Hematopoietic multipotent progenitor cell treated with erythropoietin and hydrocortisone succinate and interleukin-3 and kit ligand, for 6 days (in vitro differentiated cells): ENCODE measurements at places on chromosomes 13 and 19.

- DNase-seq, result no peak
Observed at GRCh38 chr19:55188625-55189024, 8.5 kb upstream of the SYT5 start.

- DNase-seq, result peak; percentile 19
Observed at GRCh38 chr13:110528371-110528770, 33.2 kb downstream of the RAB20 start.

DNA sequence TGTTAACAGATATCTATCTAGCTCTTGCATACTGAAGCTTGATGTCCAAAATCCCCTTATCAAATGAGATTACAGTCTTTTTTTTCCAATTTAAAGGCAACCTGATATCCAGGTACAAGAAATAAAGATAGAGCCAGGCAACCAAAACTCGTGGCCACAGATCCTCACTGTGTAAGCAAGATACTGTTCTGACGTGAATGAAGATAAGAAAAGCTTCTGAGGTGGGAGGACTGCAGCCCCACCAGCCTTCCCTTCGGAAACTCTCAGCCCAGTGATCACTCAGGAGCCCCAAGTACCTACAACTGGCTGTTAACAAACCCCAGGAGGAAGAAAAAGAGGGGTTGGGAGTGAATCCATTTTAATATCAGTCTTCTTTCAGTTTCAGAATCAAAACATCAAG, 191.6 kb downstream of the EFNB2 start:
- DNase-seq, result no peak

DNA sequence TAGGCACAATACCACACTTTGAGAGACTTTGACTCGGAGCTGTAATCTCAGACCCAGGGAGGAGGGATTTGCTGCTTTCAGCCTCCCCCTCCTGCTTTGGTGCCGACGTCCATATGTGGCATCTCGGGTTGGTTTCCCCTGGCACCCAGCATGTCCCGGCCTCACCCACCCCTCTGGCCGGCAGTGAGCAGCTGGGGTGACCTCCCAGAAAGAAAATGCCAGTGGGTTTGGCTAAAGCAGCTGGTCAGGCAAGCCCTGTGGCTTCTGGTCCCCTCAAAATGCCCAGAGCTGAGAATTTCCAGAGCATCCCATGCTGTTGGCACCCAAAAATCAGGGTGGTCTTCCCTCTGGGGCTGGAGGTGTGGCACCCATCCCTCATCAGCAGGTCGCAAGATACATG, 34.1 kb downstream of the INSR start:
- no peak for DNase-seq

DNA sequence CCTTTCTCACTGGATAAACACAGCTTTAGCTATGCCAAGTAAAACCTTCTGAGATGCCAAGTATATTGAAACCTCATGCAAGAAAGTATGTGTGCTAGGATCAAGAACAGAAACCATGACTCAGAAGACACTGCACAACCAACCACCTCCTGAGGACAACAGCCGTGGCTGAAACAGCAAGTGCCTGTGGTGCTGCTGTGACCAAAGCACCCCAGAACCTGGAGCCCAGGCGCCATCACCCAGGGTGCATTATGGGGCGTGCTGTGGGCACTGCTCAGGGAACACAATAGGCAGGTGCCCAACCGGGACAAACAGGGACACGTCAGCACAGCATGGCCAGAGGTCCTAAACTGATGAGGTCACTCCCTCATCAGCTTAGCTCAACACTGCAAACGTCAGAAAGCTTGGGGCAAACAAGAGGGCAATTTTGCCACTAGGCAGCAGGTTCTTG, 101.3 kb upstream of the SLC15A1 start:
- no peak for DNase-seq

- DNase-seq, result peak; percentile 20
Observed at GRCh38 chr13:59356607-59357006, 807.1 kb downstream of the DIAPH3 start.

DNA sequence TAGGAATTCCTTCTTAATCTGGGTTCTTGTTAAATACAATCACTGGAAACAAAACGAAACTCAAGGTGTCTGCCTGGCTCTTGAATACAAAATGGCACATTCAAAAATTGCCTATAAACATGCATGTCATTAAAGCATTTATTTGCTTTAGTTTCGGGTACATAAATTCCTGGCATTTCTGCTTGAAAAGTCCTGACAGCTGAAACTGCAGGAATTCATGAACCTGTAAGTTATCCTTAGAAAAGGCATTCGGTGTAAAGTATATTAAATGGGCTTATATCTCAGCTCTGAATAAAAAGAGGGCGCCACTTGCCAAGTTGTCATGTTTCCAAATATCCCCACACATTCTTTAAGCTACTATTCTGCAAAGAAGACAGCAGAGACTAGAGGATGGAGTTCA, 32.9 kb downstream of the RXFP2 start:
- no peak for DNase-seq

- DNase-seq, result no peak
Observed at GRCh38 chr13:29039212-29039611, 219.1 kb downstream of the MTUS2 start.

DNA sequence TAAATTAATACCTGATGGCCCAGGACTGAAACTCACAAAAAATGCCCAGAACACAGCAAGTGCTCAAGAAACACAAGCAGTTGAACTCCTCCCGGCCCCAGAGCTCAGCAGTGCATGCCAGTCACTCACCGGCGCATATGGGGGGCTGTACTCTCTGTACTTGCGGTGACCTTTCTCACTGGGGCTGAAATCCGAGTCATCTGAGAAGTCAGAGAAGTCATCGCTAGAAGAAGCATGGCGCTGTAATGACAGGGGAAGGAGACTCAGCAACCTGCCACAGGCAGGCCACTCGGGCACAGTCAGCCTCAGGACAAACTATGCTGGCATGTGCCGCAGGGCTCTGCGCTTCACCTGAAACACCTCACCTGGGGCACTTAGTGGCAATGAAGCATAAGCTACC, 19.7 kb downstream of the ZC3H4 start:
- DNase-seq, result no peak

GRCh38 chr13:31739226-31739625, at the start of gene RXFP2:
TSS of gene RXFP2 (plus strand) at chr13:31739526. CDS start at chr13:31739613, 87 bp downstream.
- DNase-seq, result no peak

DNA sequence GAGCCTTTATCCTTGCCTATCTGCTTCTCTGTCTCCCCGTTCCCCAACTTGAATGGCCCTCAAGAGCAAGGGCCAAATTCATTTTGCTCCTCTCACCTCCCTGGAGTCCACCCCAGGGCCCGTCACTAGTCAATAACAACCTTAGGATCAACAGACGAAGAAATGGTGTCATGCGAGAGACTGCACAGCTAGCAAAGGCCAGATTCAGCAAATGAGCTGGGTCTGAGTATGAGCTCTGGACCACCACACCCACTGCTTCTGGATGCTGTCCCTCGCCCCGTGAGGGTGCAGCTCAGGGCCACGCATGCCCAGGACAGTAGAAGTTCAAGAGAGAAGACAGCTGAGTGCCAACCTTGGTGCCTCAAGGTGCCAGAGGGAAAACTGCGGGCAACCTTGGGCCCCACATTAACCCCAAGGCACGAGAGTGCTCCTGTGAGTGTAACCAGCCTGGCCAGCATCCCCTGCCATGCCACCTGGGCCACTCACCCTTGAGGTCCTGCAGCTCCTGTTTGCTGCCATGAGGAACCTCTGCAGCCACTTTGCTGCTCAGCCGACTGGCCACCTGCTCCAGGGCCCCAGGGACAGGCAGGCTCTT, 11.8 kb upstream of the AKAP8L start:
- no peak for DNase-seq

DNA sequence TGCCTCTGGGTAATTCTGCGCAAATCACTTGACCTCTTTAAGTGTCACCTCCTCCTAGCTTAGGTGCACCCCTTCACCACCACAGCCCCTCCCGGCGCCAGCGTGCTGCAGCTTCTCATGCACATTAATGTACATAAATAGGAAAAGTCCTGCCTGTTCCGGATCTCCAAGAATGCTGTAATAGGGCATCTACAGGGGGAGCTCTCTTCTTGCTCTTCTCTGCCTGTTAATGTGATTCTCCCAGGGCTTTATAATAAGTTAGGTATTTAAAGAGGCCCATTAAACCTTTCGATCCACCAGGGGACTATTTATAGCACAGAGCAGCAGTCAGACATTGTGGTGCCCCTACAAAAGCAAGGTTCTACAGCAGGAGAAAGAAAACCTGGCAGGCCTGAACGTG, 35.3 kb downstream of the SOX1 start:
- no peak for DNase-seq

GRCh38 chr19:58558623-58559274, 338 bp upstream of the UBE2M start:
- DNase-seq, result peak; percentile 99

- no peak for DNase-seq
Observed at GRCh38 chr13:30877335-30877734, 28.7 kb upstream of the MEDAG start.

- DNase-seq, result no peak
Observed at GRCh38 chr13:20988909-20989655, 72.3 kb downstream of the LATS2 start.

DNA sequence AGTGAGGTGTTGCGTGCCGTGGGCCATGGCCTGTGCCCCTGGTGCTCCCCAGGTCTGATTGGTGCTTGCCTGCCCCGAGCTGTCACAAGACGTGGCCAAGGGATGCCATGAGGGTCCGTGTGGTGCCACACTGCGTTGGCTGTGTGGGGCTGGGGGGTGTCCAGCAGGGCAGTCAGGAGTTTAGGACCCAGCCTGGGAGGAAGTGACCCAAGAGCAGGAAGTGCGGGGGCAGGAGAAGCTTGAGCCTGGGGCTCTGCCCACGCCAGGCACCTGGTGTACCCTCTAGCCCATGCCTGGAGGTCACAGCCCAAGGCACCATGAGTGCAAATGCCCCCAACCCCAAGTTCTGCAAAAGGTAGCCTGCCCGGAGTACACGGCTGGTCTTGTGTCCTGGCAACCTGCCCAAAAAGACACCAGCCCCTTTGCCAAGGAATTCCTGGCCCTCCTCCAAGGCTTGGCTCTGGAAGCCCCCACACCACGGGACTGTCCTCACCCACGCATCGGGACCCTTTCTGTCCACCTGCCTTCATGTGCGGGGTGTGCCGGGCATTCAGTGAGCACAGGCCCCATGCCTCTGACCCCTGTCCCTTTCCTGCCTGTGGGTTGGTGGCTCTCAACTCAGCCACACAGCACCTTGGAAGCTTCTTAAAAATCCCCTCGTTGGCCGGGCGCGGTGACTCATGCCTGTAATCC, 24.9 kb downstream of the MPND start:
- DNase-seq, result no peak

- peak; percentile 7 for DNase-seq
Observed at GRCh38 chr13:65488606-65489005, 1741.5 kb downstream of the PCDH9 start.

- no peak for DNase-seq
Observed at GRCh38 chr13:99955747-99956472, 15.7 kb downstream of the ZIC5 start.

- DNase-seq, result no peak
Observed at GRCh38 chr19:43462785-43463380, 2.5 kb downstream of the LYPD3 start.

DNA sequence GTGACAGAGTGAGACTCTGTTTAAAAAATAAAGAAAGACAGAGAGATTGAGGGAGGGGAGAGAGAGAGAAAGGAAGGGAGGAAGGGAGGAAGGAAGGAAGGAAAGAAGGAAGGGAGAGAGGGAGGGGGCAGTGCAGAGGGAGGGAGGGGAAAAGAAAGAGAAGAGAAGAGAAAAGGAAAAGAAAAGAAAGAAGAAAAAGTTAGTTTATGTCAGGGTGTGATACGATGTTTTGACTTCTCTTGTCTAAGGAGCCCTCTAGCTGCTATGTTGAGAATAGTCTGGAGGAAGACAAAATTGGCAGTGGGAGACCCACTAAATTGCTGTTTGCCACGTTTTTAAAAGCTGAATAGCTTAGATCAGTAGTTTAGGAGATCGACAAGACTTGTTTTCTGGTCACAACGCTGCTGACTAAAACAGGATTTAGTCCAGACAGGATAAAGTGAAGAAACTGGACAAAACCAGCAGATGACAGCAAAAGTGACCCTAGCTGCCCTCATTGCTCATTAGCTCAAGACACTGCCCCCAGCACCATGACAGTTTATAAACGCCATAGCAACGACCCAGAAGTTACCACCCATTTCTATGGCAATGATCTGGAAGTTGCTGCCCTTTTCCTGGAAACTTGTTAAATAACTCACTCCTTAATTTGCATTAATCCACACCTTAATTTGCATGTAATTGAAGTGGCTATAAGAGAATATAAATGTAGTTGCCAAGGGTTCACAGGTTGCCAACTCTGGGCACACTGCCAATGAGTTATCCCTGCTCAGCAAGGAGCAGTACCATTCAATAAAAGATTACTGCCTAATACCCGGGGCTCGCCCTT, 11.1 kb downstream of the TEX101 start:
- peak; percentile 62 for DNase-seq

- peak; percentile 96 for DNase-seq
Observed at GRCh38 chr13:24995225-24995804, 100.6 kb upstream of the PABPC3 start.

DNA sequence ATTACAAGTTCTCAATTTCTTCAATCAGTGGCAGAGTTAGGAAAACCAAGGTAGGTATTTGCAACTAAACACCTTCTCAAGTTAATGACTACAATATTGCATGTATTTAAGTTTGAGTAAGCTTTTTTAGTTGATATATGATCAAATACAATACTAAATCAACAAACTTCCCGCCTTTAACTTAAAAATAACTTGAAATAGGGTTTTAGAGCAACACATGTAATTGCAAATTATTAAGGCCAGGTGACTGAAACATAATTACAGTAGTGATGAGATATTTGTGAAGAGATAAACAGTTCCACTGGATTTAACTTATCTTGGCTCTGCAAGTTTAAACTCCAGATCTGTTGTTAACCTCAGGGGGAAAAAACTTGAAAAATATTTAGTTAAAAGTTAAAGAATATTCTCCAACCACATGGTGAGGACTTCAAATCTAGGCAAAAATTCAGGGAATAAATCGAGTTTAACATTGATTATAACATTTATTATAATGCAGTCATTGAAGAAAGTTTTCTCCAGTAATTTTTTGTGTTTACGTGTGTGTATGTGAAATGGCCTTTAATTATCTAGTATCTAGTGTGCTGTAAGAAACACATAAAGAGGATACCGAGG, 3.6 kb downstream of the DACH1 start:
- DNase-seq, result peak; percentile 11

DNA sequence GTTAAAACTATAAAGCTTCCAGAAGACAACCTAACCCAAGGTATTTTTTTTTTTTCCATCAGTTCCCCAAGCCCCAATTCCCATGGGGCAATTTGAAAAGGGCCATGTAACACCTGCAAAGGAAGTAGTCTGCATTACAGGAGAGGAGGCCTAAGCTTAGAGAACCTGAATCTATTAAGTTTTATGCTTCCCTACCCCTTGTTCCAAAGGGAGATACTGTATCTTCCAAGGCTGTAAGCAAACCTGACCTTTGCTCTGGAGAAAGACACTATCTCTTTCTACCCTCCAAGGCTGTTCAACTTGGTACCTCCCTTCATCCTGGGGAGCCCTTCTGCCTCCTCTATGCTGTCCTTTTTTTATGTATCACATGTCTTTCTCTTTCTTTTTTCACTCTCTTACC, 15.0 kb downstream of the KATNAL1 start:
- DNase-seq, result no peak

- no peak for DNase-seq
Observed at GRCh38 chr19:32873247-32873959, 3.8 kb upstream of the SLC7A9 start.
